ENCODE measurements at places on chromosomes 12 and 14.

- no peak for DNase-seq
Measured at GRCh38 chr12:51870504-51870903, 17.4 kb upstream of the ANKRD33 start.

- DNase-seq = no peak
Measured at GRCh38 chr12:123267991-123268843, 3.4 kb downstream of the CDK2AP1 start.

GRCh38 chr12:19201661-19202060 is 72.1 kb downstream of the PLEKHA5 start:
- peak; percentile 40 for DNase-seq

DNA sequence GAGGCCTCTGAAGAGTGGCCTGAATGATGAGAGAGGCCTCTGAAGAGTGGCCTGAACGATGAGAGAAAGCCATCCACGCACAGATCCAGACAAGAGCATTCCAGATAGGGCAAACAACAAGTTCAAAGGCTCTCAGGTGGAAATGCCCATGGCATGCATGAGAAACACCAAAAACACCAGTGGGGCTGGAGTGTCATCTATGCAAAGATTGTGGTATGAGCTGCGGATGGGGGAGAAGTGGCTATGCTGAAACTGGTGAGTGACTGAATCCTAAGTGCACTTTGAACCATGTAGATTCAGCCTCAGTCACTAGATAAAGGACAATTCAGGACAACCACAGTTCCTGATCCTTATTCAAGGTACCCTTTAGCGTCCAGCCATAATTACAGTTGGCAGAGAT is 79.4 kb upstream of the GZMB start:
- DNase-seq = no peak

DNA sequence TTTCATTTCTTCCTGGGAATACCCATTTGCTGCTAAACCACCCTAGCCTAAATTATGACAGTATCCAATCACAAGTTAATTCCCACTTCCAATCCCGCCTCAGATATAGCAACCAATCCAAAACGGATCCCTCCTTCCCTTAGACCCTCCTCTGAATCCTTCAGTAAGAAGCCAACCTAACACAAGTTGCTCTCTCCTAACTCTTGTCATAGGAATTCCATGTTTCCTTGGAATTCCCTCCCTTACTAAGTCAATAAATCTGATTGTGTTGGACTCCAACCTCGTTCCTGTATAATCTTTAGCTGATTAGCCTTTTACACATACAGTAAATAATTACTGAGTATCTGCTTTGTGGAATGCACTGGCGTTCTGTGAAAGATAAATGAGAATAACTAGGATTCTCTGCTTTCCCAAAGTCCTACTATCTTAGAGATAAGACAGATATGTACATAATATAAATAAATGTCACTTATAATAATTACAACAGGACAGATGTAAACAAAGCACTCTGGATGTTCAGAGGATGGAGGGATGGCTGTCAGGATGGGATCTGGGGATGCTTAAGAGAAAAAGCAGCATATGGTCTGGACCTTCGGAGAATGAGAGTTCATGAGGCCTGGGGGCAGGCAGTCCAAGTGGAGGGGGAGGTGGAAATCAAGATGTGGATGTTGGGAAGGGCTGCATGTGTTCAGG is 185.8 kb upstream of the SOX5 start:
- DNase-seq = no peak

GRCh38 chr14:94364964-94365363 is 23.4 kb downstream of the SERPINA1 start:
- no peak for DNase-seq

- DNase-seq = no peak
Measured at GRCh38 chr12:58463051-58463450, 457.3 kb downstream of the LRIG3 start.

DNA sequence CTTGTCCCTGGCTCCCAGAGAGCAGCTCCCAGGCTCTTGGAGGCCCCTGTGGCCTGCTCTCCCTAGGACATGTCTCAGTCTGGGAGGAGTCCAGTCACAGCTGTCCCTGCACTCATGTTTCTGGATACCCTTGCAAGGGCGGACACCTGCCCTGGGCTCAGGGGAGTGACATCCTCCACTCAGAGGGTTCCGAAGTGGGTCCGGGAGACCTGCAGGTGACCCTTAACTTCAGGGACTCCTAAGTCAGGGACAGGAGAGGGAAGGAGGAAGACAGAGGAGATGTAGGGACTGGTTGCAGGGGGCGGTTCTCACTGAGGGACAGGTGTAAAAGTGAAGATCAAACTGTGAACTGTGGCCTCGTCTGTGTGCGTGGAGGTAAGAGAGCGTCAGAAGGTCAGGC is 37.6 kb downstream of the CACNA2D4 start:
- no peak for DNase-seq

- no peak for DNase-seq
Measured at GRCh38 chr12:11795192-11795912, 145.9 kb downstream of the ETV6 start.
